Fibroblast of the aortic adventitia (primary cell): ENCODE measurements at places on chromosomes 11 and 22. TPM values are rescaled to one million over a fixed set of nuclear protein-coding genes. Genes with fewer than 3 reads are reported as not detected.

The C11orf97 gene
- not detected in 2 replicates for total RNA-seq

The NAV2 gene
- total RNA-seq = 6.5 and 44.6 TPM in 2 replicates

The MS4A6A gene
- not detected in 2 replicates for total RNA-seq

The TBX1 gene
- 2.8 TPM in 1 of 2 replicates, not detected in the other for total RNA-seq

The DRD2 gene
- not detected in 2 replicates for total RNA-seq

The B3GAT1 gene
- total RNA-seq = not detected in 2 replicates

The CST6 gene
- total RNA-seq = 1.7 TPM in 1 of 2 replicates, not detected in the other

The PDE3B gene
- 0.82 and 2.8 TPM in 2 replicates for total RNA-seq

The VPREB1 gene
- total RNA-seq = not detected in 2 replicates

The PLEKHB1 gene
- total RNA-seq = 1.1 and 1.9 TPM in 2 replicates

The SHISA8 gene
- not detected in 2 replicates for total RNA-seq

The ANO9 gene
- total RNA-seq = not detected in 2 replicates

The RFPL2 gene
- total RNA-seq = not detected in 2 replicates

The OR51I1 gene
- 0.09 TPM in 1 of 2 replicates, not detected in the other for total RNA-seq

The UBASH3B gene
- total RNA-seq = 3.5 and 23.2 TPM in 2 replicates

The RASSF7 gene
- 1.6 and 2.5 TPM in 2 replicates for total RNA-seq

The GAS2 gene
- total RNA-seq = 0.90 and 5.8 TPM in 2 replicates

The GRAMD4 gene
- total RNA-seq = 11.7 and 25.1 TPM in 2 replicates

The SYT9 gene
- 0.09 TPM in 1 of 2 replicates, not detected in the other for total RNA-seq

The P2RX6 gene
- 0.63 and 5.9 TPM in 2 replicates for total RNA-seq

The DDX10 gene
- total RNA-seq = 15.7 and 26.3 TPM in 2 replicates

The CCDC85B gene
- total RNA-seq = 75.0 and 288 TPM in 2 replicates

The MISFA gene
- total RNA-seq = 0.45 and 2.8 TPM in 2 replicates

The VSTM5 gene
- 0.18 and 0.25 TPM in 2 replicates for total RNA-seq

The PLAAT5 gene
- total RNA-seq = 0.18 and 5.3 TPM in 2 replicates

The MS4A3 gene
- total RNA-seq = not detected in 2 replicates

The OR8G1 gene
- not detected in 2 replicates for total RNA-seq

The GNG3 gene
- not detected in 2 replicates for total RNA-seq

The FXYD2 gene
- not detected in 2 replicates for total RNA-seq

The RFPL3 gene
- total RNA-seq = not detected in 2 replicates

The MRGPRG gene
- not detected in 2 replicates for total RNA-seq

The GSTT2B gene
- total RNA-seq = 4.9 and 9.0 TPM in 2 replicates

The CYP2D6 gene
- total RNA-seq = not detected in 2 replicates

The DNAJB13 gene
- total RNA-seq = not detected in 2 replicates
